Upper lobe of left lung (tissue), 6 donors: ENCODE measurements at places on chromosomes 2 and 18. TPM values are rescaled to one million over a fixed set of nuclear protein-coding genes. Genes with fewer than 3 reads are reported as not detected.

Gene COL4A3
- 32.9 TPM for total RNA-seq

Gene SNORC
- total RNA-seq: 0.61 TPM

DNA sequence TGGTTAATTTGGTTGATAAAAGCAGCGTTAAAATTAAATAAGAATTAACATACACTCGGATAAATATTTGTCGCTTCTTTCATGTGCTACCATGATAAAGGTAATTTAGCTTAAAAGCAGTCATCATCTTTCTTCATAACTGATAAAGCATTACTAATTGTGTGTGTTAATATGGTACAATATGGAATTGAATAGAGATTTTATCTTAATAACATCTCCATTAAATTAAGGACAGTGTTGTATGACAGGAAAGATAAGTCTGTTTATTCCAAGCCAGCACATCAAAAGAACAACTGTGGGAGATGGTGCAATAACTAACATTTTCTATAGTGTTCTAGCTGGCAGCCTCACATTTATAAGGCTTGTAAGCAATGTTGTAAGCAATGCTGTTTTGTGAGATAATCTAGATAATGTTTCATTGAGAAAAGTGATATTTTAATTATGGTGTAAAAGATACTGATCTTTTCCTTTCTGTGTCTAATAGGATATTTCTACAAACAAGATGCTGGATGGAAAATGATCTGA is 64.4 kb upstream of the AFF3 start:
- H3K4me3 ChIP-seq: no peak overlapping the region
- no peaks in the 10 kb centered on the region for H3K27me3 ChIP-seq
- no peak overlapping the region for H3K27ac ChIP-seq

- H3K27ac ChIP-seq: no peak overlapping the region
- DNase-seq: no peak
- H3K4me3 ChIP-seq: no peak overlapping the region
- no peaks in the 10 kb centered on the region for H3K27me3 ChIP-seq
Observed at GRCh38 chr18:45111502-45111848, 430.8 kb downstream of the SETBP1 start.
